HEK293T (cell line): ENCODE measurements at places on chromosomes 12 and 14.

DNA sequence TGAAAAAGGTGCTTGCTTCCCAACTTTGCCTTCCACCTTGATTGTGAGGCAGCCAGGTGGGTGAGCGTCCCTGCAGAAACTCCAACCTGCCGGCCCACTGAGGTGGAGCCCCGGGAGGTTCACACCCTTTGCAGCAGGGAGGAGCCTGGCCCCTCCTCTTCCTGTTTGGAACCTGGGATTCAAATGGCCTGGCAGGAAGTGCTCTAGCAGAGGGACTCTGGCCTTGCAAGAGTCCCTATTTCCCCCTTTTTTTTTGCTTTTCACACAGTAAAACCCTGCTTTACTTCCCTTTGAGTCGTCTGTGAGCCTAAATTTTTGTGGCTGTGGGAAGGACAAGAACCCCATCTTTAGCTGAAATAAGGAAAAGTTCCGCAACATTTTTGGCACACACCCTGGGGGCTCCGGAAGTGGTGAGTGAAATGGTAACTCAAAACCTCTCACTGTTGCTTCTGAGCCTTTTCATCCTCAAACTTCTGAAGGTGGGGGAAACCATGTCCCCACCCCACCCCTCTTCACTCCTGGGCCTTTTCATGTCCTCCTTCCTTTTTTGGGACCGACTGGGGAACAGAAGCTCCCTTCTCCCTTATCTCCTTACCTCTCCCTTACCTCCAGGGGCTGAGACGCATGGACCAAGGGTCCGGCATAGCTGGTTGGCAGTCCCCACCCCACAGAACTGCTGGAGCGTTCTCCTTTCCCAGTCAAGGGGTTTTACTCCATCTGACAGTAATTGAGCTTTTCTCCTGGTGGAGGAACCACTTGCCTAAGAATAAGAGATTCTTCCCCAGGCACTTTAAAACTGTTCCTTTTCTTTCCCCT is 102.0 kb downstream of the KCNMB4 start:
- DNase-seq, result no peak

DNA sequence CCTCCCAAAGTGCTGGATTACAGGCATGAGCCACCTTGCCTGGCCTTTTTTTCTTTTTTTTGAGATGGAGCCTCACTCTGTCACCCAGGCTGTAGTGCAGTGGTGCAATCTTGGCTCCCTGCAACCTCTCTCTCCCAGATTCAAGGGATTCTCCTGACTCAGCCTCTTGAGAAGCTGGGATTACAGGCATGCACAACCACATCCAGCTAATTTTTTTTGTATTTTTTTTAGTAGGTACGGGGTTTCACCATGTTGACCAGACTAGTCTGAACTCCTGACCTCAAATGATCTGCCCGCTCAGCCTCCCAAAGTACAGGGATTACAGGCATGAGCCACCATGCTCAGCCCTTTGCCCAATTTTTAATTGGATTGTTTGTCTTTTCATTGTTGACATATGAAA is 58.0 kb downstream of the SINHCAF start:
- DNase-seq, result no peak

- DNase-seq, result peak; percentile 53
These were observed 105.1 kb upstream of the TMEM260 start for GRCh38 chr14:56474419-56475022.

- no peak for DNase-seq
These were observed 153.5 kb upstream of the USP15 start for GRCh38 chr12:62106547-62107185.

DNA sequence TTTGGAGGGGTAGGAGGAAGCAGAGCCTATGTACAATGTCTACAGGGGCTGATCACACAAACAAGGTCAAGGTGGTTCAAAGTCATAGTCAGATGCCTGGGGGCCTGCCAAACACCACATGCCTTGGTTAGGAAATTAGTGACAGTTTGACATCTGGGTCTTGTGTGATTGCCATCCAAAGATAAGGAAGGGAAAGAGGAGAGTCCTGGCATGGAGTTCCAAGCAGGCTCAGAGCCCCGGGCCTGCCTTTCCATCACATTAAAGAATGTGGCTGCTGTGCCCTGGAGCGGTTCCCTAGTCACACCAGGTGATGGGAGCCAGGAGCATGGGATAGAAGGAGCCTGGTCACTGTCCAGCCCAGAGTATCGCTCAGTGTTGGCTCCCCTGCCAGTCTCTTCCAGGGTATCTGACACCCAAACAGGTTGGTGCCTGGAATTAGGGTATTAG is 53.6 kb upstream of the BCL2L14 start:
- no peak for DNase-seq

GRCh38 chr12:89390802-89391673 is 38.7 kb upstream of the DUSP6 start:
- no peak for DNase-seq

DNA sequence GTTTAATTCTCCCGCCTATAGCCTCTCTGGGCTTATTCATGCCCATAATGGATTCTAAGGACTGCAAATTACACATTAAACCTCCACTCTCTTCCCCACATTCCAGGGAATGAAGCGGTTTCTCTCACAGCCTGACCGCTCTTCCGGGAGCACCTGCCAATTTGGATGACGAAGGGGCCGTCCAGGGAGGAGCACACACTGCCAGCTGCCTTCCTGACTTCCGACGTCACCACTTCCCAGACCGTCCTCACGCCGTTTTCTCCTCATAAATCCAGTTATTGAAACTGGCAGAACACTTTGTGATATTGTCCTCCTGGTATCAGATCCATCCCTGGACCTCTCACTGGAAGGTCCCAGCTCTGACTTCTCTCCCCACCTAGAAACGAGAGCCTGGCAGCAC is 87.6 kb downstream of the GCH1 start:
- DNase-seq, result no peak

DNA sequence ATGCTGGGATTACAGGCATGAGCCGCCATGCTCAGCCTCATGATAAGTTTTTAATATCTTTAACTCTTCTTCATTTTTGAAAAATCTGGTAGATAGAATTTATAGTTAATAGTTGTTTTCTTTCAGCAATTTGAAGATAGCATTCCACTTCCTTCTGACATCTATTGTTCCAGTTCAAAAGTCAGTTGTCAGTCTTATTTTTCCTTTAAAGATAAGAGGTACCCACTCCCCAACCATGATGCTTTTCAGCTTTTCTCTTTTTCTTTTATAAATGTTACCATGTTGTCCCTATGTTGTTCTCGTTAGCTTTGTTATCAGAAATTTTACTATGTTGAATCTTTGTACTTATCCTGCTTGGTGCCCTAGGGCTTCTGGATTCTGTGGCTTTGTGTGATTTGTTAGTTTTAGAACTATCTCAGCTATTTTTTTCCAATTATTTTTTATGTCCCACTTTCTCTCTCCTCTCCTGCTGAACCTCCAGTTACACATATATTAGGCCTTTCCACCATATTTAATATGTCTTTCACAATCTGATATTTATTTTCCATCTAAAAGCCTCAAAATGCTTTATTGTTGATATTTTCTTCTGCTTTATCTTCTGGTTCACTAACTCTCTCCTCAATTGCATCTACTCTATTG is 181.6 kb upstream of the FOXN3 start:
- DNase-seq, result no peak

GRCh38 chr14:40003773-40004172 is 571.5 kb upstream of the FBXO33 start:
- no peak for DNase-seq
